Stimulated activated CD4-positive, alpha-beta T cell treated with anti-CD3 and anti-CD28 coated beads, Interleukin-12 subunit alpha, Interleukin-12 subunit beta, amount 100 ng/mL, for 4 hours (primary cell): ENCODE measurements at places on chromosomes 16 and 17.

DNA sequence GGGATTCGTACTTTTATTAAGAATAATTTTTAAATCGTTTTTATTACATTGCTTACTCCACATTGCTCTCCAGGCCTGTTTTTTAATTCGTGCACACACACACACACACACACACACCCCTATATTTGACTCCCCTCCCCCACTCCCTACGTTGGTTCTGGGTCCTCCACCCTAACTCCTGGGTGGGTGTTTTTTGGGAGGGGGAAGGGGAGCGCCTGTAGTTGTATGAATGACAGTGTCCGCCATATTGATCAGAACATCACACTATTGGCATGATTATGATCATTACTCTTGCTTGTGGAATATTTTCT, 1.3 kb downstream of the GNAO1 start:
- DNase-seq = no peak

DNA sequence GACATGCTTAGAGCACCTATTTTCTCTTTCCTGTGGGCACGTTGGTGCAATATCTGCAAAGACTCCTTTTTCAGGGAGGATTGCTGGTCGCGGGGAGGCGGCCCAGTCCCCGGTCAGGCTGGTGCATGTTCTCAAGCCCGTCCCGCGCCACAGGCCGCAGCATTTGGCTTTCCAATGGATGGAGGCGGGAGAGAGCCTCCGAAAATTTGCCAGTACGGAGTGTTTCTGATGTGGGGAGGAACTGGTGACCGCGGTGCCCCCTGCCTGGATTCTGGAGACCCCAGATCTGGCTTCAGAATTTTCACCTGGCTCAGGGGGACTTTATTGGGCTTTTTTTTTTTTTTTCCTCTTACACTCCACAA, 2.3 kb downstream of the CMIP start:
- no peak for DNase-seq

DNA sequence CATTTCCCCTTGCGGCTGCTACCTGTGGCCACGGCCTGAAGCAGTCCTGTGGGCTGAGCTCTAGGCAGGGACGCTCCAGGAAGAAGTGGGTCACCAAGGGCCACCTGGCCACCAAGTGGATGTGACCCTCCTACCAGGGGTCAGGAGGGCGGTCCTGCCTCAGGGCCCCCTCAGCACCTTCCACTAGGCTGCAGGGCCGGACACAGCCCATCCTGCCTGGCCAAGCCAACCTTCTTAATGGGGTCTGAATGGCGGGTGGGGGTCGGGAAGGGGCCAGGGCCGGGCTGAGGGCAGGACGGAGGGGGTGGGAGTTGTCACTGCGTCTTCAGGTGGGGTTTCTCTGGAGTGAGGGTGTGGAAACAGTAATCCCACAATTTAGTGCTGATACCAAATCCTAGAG, 13.2 kb upstream of the MLKL start:
- no peak for DNase-seq

DNA sequence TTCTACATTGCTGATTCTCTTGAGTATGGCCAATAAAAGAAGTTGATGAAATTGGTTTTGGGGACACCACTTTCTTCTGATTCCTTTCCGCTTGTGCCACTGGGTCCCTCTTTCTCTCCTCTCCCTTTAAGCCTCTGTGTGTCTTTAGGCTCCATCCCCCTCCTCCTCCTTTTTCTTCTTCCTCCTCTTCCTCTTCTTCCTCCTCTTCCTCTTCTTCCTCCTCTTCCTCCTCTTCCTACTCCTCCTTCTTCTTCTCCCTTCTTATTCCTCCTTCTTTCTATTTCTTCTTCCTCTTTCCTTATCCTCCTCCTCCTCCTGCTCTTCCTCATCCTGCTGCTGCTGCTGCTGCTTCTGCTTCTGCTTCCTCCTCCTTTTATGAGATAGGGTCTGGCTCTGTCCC, 93.7 kb downstream of the CHD9NB start:
- no peak for DNase-seq

DNA sequence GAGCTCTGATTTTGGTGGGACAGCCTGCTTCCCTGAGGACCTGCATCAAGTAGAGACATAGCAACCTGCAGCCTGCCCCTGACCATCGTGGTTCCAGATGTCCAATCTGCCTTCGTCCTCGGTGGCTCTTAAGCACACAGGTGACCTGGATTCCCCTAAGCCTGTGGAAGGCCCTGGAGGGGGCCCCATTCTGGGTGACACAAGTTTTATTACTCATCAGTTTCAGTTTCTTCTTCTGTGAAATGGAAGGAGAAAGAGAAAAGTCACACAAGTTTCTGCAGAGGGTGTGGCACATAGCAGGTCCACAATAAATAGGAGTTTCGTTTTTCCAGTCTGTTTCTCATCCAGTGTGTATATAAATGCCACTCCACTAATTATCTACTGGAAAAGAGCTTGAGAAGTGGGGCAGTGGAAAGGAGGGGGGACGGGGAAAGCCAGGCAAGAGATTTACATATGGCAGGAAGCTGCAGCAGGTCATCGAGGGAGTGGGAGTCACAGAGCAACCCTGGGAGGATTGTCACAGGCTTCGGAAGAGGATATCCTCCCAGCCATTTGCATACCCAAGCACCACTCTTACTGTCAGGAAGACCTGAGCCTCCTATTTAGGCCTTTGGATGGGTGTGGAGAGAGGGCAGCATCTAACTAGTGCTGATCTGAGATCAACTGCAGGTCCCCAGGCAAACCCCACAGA, 10.0 kb upstream of the NOS2 start:
- DNase-seq = no peak

GRCh38 chr17:72846399-72846798, 246.1 kb downstream of the SLC39A11 start:
- no peak for DNase-seq

DNA sequence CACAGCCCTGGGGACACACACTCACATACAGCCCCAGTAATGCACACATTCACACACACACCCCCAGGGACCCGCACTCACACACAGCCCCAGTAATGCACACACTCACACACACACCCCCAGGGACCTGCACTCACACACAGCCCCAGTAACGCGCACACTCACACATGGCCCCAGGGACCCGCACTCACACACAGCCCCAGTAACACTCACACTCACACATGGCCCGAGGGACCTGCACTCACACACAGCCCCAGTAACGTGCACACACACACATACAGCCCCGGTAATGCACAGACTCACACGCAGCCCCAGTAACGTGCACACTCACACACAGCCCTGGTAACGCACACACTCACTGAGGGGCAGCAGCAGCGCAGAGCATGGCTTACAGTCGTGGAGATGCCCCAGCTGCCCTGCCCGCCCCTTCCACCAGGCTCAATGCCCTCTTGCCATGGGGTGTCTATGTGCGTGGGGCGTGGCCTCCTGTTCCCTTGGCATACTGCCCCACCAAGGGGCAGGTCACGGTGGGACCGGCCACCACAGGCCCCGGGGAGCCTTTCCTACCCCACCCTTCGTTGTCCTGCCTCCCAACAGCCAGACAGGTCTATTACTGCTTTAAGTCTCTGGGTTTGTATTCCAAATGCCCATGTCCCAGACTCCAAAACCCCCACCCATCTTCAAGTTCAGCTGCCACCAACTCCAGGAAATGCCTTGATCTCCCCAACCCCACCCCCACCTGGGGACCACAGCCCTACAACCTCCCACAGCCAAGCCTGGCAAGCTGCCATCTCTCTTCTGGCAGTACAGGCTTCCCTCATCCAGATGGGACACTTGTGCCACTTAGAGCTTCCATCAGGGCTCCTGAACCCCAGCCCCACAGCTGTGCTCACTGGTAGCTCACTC, 2.7 kb downstream of the CCDC102A start:
- DNase-seq = no peak
